ENCODE measurements at places on chromosomes 6 and 20.

DNA sequence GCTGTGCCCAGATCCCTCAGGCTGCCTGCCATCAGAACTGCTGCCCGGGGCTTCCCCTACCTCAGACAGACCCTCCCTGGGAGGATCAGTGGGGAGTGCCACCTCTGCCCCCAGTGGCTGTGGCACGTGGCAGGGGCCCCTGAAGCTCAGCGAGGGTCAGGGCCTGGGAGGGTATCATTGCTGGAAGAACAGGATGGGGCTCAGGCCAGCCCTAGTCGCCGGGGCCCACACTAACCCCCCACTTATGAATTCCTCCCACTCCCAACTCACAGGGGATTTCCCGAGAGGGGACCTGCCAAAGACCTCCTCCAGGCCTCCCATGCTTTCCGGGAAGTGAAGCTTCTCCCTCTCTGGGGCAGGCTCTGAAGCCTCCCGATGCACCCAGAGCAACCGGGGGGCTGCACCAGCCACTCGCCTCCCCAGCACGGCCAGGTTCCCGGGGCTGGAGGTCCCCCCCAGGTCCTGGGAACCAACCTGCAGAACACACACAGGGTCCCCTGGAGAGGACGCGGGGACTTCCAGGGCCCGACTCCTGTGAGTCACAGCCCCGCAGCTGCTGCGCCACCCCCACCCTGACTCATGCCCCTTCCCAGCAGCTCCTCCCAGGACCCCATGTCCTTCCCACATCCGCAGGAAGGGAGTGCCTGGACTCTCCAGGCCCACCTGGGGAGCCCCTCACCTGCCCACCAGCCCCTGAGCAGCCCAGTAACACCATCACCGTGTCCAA, 2.5 kb downstream of the TNFRSF6B start:
- no peak for DNase-seq

- DNase-seq, result no peak
Measured at GRCh38 chr6:114055349-114055748, 84.4 kb upstream of the HDAC2 start.

- no peak for DNase-seq
Measured at GRCh38 chr20:38962928-38963401, 821 bp downstream of the DHX35 start.

DNA sequence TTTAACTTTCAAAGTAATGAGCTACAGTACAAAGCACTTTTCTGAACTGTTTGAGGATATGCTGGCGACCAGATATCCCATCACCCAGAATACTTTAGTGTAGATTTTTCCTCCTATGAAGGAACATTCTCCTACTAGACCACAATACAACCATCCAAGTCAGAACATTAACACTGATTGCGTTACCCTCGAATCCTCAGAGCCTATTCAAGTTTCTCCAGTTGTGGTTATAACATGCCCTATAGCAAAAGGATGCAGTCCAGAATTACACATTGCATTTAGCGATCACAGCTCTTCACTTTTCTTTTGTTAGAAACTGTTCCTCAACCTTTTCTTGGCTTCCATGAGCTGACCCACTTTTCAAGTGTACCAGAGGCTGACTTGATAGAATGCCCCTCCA, 87.4 kb upstream of the SOX4 start:
- no peak for DNase-seq

DNA sequence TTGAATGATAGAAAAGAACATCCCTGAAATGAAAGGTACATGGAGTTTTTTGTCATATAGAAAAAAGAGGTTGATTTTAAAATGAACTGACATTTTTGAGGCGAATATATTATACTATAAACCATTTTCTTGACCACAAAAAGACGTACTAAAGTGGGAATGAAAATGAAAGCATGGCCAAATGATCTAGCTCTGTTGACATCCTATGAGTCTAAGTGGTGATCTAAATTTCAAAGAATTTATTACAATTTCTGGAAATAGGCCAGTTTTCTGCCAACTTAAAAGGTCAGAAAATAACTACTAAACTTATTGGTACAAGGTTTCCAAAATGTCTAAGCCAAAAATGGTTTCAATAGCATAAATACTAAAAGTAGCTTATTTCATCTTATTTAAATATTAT, 536.8 kb downstream of the EYS start:
- no peak for DNase-seq

Measured in activated naive CD4-positive, alpha-beta T cell (primary cell).